ENCODE measurements at places on chromosomes 16 and 17.

DNA sequence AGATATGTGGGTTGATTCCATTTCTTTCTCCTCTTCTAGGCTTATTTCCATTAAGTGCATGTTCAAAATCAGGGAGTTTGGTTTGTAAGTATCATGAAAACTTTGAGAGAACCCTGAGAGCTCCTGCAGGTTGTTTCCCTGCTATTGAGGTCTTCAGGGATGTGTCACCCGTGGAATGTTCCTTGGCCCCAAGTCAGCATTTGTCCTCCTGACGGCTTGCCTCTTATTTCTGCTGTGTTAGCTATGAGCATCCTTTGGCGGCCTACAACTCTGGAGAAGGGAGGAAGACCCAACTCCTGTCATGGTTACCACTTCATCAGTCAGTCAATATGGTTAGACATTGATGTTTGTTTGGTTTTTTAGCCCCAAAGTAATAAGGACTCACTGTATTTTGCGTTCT lies 180.8 kb downstream of the FTO start:
- no peak for DNase-seq

DNA sequence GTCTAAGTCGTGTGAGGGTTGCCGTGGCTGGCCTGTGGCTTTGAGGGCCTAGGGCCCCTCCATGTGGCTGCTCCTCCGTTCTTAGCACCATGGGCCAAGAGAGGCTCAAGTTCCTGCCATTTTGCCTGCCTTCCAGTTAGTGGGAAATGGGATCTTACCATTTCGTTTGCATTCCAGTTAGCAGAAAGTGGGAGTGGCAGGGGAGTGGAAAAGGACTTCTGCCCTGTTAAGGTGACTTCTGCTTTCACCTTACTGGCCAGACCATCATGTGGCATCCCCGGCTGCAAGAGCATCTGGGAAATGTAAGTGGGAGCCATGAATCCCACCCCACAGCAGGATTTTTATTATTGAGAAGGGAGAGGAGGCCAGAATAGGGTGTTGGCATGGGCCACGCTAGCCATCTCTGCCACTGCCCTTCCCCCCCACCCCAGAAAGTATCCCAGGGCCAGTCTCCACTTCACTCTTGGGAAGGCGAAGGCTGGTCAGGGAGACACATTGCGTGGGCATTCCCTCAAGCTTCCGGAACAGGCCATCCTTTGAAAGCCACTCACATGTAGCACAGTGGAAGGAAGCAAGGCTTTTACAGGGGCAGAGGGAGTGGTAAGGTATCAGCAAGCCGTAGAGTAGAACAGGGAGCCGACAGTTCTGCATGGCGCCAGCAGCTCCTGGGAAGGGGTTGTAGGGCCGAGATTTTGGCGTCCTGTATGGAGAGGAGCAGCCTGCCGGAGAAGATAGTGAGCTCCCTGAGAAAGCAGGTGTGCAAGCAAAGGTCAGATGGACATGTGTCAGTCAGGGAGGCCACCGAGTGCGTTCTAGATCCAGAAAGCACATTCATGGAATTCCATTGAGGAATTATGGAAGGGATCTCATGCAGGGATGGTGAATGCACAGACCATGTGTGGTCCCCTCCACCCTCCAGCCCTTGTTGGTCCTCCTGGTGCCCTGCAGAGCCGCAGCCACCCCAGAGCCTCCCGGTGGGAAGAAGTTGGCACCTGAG lies 33.4 kb downstream of the CMIP start:
- no peak for DNase-seq

- DNase-seq: no peak
Measured at GRCh38 chr17:48499735-48500434, 30.9 kb downstream of the HOXB1 start.

DNA sequence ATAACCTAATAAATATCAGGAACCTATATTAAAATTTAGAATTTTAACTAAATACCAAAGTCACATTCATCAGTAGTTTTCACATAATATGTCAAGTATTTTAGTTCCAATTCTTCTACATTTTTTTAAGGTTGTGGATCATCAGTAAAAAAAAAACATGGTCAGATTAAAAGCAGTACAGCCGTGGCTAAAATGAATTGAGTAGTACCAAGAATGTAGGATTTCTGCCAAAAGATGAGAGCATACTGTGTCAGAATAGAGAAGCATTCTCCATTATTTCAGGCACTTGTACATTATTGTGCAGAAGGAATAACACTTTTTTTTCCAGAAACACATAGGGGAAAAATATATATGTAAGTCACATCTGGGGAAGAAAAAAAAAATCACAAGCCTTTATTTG lies 1176.1 kb downstream of the CDH11 start:
- no peak for DNase-seq

DNA sequence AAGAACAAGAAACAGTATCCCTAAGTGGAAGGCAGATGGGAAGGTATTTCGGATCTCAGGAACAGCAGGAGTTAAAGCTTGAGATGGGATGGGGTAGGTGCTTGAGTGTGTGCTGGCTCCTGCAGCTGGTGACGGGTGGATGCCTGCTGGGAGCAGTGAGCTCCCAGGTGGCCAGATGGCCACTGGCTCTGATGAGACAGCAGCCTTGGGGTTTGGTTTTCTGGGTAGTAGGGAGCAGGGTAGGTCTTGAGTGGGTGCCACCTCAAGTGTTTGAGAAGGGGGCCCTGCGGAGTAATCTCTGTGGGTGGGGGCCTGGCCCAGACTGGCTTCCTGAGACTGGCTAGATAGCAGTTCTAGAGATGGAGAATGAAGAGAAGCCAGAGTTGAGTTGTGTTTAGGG lies 10.3 kb downstream of the EPN2 start:
- no peak for DNase-seq

DNA sequence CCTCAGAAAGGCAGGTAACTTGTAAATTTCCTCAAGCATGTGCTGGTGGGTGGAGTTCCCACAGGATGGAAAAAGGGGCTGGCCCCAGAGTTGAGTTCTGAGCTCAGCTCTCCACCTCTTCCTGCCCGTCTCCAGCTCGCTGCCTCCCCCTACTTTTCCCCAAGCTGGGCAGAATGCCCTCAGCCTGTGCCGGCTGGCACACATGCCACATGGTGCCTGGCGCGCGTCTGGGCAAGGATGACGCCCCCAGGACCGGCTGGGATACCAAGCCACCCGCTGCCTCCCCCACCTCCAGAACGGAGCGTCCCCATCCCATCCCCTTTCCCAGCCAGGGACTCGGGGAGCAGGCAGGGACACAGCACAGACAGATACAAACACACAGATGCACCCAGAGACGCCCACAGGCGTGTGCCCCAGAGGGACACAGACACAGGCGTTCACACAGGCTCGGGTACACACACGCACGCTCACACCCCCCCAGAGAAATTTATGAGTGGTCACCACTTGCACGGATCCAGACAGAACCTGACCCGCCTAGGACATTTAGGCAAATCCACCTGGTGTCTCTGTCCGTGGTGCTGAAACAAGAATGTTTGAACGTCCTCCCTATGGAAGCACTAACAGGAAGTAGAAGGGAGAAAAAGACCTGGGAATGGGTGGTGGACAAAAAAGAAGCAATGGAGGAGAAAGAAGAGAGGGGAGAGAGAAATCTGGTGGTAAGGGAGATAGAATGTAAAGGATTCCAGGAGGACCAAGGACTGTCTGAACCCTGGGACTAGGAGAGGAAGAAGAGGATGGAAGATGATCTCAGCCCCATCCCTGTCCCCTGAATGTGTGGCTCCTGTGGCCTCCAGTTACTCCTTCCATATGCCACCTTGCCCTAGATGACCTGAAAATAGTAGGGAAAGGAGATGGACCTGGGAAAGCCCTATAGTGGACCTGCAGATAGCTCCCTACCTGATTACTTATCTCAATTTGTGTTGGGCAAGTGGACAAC lies 15.5 kb downstream of the NEUROD2 start:
- no peak for DNase-seq

GRCh38 chr16:77853161-77853560 lies 64.8 kb downstream of the VAT1L start:
- no peak for DNase-seq

DNA sequence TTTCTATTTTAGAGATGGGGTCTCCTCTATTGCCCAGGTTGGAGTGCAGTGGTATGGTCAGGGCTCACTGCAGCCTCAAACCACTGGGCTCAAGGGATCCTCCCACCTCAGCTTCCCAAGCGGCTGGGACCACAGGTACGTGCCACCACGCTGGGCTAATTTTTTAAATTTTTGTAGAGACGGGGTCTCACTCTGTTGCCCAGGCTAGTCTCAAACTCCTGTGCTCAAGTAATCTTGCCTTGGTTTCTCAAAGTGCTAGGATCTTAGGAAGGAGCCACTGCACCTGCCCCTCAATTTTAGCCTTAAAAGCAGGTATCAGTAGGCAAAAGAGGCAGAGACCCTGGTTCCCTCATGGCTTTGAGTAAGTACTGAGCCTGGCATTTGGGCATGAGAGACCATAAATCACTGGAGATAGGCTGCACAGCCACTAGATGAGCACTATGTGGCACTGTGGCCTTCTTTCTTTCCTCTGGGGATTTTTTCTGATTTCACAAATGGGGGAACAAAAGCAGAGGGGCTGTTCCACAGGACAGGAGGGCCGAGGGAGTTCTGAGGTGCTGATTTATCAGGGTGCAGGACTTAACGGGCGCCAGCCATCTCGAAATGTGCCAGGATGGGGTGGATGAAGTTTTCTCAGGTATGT lies 82.2 kb downstream of the PLXDC1 start:
- peak; percentile 43 for DNase-seq

- no peak for DNase-seq
Measured at GRCh38 chr17:8072341-8072728, 15.2 kb downstream of the ALOX12B start.

- no peak for DNase-seq
Measured at GRCh38 chr16:19717314-19717713, 713 bp downstream of the KNOP1 start.

DNA sequence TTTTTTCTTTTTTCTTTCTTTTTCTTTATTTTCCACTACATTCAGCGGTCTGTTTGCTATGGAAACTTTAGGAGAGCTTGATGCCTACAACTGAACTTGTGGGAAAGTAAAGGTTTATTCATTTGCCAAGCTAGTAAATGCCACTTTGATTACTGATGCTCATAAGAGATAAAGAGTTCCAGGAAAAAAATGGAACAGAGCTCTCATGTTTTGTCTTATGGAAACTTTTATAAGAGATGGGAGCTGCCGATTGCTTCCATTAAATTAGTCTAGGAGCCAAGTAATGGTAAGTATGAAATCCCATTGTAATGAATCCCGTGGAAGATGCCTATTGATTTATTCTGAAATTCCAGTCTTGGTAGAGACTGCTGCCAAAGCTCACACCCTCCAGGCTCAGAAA lies 7.1 kb downstream of the ANKFN1 start:
- DNase-seq: no peak

- DNase-seq: no peak
Measured at GRCh38 chr17:49333804-49334203, 28.2 kb downstream of the ZNF652 start.

DNA sequence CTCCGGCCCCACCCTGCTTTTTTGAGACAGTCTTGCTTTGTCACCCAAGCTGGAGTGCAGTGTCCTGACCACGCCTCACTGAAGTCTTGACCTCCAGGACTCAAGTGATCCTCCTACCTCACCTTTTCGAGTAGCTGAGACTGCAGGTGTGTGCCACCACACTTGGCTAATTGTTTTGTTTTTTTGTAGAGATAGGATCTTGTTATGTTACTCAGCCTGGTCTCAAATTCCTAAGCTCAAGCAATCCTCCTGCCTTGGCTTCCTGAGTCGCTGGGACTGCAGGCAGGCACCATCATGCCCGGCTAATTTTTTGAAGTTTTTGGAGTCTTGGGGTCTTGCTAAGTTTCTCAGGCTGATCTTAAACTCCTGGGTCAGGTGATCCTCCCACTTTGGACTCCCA lies 206.7 kb downstream of the SHISA9 start:
- no peak for DNase-seq

GRCh38 chr16:65532258-65532657 lies 410.4 kb upstream of the CDH11 start:
- no peak for DNase-seq

DNA sequence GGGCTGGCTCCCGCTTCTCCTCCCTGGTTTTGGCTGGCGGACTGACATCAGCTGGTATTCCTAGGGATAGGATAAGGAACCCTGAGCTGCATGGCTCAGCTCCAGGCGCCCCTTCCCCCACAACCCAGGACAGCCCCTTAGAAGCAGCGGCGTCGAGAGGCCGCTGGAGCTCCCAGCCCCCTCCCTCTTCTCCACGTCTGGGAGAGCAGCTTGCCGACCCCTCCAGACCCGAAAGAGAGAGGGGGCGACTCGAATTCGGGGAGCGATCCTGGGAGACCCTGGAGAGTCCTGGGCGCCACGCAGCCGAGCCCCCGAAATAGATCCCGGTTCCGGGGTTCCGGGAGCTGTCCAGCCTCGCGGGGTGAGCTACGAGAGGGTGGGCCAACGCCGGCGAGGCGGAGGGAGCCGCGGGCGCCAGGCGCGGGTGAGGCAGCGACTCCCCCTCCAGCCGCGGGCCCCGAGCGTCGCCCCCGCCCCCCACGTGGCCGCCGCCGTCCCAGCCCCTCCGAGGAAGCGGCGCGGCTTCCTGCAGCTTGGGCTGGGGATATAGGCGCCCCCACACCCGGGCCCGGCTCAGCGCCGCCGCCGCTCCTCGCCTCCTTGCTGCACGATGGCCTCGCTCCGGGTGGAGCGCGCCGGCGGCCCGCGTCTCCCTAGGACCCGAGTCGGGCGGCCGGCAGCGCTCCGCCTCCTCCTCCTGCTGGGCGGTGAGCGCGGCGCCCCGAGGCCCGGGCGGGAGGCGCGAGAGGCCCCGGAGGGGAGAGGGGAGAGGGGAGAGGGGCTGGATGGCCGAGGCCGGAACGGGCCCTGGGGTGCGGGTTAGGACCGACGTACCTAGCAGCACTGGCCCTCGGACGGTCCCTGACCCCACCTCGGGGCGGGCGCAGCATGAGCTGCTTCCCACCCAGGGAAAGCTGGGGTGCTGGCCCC lies at the start of gene RAMP2:
Gene RAMP2 (plus strand): TSS at position 576 of the 930 bp plus-strand sequence. CDS start 35 bp downstream, at position 611.
- DNase-seq: no peak

- DNase-seq: no peak
Measured at GRCh38 chr17:21164216-21164615, 37.5 kb downstream of the DHRS7B start.

GRCh38 chr16:29743827-29744531 lies 1.8 kb downstream of the C16orf54 start:
- DNase-seq: no peak

GRCh38 chr17:41196068-41196467 lies 6.4 kb downstream of the KRTAP9-1 start:
- no peak for DNase-seq

- no peak for DNase-seq
Measured at GRCh38 chr17:2212400-2212981, 91.1 kb downstream of the SMG6 start.

- no peak for DNase-seq
Measured at GRCh38 chr16:54297154-54297553, 10.6 kb upstream of the IRX3 start.

DNA sequence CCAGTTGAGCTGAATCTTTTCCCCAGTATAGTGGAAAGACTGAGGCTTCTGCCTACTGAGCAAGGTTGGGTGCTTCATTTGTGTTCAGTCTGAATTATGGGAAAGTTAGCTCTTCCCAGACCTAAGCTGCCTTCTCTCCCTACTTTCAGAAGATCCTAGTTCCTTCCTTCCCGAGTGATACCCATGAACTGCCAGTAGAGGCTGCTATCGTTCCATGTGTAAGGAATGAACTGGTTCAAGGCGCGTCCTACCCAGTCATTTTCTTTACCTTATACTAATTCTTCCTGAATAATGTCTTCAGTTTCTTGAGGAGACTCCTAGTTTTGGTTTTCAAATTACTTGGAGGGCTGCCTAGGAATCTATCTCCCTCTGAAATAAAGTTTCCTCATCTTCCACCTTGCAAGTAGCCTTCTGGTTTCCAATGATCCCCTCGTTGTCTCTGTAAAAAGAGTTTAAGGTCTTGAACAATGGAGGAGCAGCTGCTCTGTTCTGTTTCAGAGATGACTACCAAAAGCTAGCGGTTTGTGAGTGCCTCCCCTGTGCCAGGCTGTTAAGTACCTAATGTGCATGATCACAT lies 934 bp upstream of the AOC2 start:
- DNase-seq: peak; percentile 20

Data from GM18507 (cell line).